Upper lobe of right lung (tissue), 1 donor: ENCODE measurements at places on chromosomes 1 and 21. TPM values are rescaled to one million over a fixed set of nuclear protein-coding genes. Genes with fewer than 3 reads are reported as not detected.

DNA sequence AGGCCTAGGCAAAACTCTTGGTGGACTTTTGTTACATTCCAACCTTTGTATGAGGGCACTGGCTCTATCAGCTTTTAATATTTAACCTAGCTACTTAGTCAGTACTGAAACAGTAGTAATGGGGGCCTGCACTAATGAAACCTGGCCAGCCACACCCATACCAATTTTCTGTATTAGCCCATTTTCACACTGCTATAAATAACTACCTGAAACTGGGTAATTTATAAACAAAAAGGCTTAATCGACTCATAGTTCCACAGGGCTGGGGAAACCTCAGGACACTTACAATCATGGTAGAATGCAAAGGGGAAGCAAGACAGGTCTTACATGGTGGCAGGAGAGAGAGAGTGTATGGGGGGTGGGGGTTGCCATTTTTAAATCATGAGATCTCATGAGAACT is 245.7 kb upstream of the RGS18 start:
- H3K36me3 ChIP-seq, result no peaks in the 10 kb centered on the region
- H3K27me3 ChIP-seq, result no peaks in the 10 kb centered on the region
- H3K4me1 ChIP-seq, result no peaks in the 10 kb centered on the region

DNA sequence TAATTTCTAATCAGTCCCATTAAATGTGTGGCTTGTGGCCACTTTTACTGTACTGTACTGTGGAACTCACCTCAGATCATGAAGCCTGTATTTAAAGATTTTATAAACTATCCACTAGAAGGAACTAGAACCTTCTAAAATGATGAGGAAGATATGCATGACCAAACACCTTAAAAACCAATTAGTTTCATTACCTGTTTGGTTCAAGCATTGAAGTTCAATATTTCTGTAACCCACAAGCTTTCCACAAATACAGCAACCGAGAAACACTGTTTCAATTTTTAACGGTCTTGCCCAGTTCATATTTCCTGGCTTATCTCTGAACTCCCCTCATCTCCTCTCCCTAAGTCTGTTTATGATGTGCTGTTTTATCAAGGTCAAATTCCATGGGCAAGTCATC is 264.3 kb upstream of the PLD5 start:
- no peak for DNase-seq
- H3K36me3 ChIP-seq, result no peaks in the 10 kb centered on the region
- no peaks in the 10 kb centered on the region for H3K27me3 ChIP-seq
- no peaks in the 10 kb centered on the region for H3K4me1 ChIP-seq
- H3K27ac ChIP-seq, result no peak overlapping the region

DNA sequence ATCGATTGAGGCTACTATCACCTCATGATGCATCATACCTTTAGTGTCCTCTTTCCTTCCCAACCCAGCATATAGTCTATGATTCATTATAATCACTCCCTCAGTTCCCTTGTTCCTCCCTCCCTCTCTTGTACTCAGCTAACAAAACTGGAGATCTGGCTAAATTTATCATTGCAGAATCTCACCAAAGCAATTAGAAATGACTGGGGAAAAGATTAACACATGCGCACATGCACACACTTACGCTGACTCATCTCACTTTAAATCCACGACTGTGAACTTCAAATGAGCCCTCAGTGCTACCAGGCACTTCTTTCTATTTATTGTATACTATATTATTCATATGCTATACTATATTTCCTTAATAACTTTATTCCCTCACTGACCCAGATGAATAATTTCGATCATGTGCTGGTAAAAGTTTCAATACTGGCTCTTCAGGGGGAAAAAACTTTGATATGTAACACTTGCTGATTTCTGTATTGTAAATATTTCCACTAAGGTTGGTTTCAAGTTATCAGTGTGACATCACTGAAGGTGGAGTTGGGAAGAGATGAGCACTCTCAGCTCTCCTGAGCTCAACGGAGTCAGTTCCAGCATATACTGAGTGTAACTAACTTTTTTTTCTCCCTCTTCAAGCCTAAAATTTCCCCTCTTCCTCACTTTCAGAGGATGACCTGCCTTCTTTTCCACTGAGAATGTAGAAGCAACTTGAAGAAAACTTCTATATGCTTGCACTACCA is 613.7 kb upstream of the B3GALT2 start:
- no peaks in the 10 kb centered on the region for H3K27me3 ChIP-seq
- H3K4me3 ChIP-seq, result no peak overlapping the region
- no peaks in the 10 kb centered on the region for H3K36me3 ChIP-seq
- H3K27ac ChIP-seq, result no peak overlapping the region

GRCh38 chr1:233485385-233485784 is 128.5 kb upstream of the KCNK1 start:
- H3K27ac ChIP-seq, result no peak overlapping the region
- H3K4me1 ChIP-seq, result no peaks in the 10 kb centered on the region
- no peaks in the 10 kb centered on the region for H3K36me3 ChIP-seq

DNA sequence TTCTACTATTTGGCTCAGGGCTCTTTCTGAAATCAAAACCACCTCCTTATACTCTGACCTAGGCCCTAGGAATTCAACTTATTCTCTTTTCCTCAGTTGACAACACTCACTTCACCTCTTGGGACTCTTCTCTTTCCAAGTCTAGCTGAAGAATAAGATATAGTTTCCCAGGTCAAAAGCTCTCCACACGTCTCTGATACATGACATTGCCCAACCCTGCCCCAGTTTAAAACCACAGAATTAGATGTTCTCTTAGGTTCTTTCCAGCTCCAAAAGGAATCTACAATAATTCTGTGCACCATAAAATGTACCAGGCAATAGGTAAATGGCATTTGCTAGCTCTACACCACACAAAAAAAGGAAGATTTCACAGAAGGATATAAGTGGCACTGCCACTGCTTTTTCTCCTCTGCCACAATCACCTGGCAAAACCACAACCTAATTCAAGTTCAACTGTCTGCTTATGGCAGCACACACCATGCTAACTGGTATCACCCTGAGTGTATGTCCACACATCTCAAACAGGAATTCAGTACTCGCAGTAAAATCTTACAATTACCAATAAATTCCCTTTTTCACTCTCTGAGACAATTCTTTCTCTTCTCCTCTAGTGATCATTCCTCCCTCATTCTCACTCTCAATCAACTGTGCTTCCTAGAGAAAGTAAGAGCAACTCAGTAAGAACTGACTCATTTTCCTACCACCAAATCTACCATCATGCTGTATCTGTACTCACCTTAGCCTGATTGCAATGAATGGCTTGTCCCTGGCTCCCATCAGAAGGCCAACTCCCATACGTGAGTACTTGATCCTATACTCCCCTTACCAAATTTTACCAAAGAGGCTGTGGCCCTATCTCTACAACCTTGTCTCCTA is 27.3 kb downstream of the ZBTB8OS start:
- no peak overlapping the region for H3K27ac ChIP-seq
- no peak overlapping the region for H3K4me3 ChIP-seq
- H3K36me3 ChIP-seq, result peaks cover 34% of the 10 kb centered on the region
- H3K27me3 ChIP-seq, result no peaks in the 10 kb centered on the region
- DNase-seq, result no peak
- H3K4me1 ChIP-seq, result no peaks in the 10 kb centered on the region

The CELA2A gene
- not detected for total RNA-seq

The S100A11 gene
- total RNA-seq, result 522 TPM

The RNASEL gene
- total RNA-seq, result 12.8 TPM

The IFNAR2 gene
- total RNA-seq, result 32.4 TPM
